Right cardiac atrium (tissue), 5 donors: ENCODE measurements at places on chromosomes 12 and 14. TPM values are rescaled to one million over a fixed set of nuclear protein-coding genes. Genes with fewer than 3 reads are reported as not detected.

Gene P2RX2
- total RNA-seq, result not detected

- no peak for DNase-seq
Measured at GRCh38 chr14:76491172-76491930, 115.4 kb downstream of the ESRRB start.

Gene FAM222A
- total RNA-seq, result 10.6 TPM

DNA sequence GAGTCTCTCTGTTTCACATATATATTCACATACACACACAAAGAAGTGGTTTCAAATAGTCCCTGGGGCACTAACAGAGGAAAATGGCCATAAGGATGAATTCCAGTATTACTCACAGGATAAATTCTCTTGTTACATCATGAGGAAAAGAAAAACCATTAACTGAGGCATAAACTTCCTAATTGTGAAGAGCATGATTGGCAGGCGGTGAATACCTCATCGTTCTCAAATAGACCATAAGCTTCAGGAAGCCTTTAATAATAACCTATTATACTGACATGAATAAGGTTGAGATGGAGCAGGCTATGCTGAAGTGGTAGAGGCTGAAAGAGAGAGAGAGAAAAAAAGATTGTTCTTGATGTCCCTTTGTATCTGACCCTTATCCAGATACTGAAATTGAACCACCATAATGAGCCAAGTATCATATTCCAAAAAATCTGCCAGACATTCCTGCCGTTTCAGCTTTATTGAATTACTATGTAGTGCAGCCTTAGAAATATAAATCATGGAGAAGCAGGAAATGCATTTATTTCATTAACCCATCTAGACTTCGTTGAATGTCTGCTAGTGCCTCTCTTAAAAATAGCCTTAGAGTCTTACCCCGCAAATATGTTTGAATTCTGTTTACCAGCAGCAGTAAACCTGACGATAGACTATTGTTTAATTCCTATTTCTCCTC, 86.8 kb downstream of the NUAK1 start:
- DNase-seq, result no peak

GRCh38 chr14:43729143-43729542, 777.9 kb downstream of the FSCB start:
- DNase-seq, result no peak

- peak; percentile 95 for DNase-seq
Measured at GRCh38 chr12:57127726-57128518, at the start of gene LRP1. Gene LRP1, plus strand, starts transcription at chr12:57128483. Its CDS starts 482 bp downstream, at chr12:57128965.

DNA sequence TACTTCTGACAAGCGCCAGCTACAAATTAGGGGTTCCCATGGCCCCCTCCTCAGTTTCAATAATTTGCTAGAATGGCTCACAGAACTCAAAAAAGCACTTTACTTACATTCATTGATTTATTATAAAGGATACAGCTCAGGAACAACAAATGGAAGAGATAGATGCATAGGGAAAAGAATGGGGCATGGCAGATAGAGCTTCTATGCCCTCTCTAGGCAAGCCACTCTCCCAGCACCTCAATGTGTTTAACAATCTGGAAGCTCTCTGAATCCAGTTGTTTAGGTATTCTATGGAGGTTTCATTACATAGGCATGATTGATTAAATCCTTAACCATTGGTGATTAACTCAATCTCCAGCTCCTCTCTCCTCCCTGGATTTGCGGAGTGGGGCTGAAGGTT, 184.5 kb upstream of the DAAM1 start:
- DNase-seq, result no peak

DNA sequence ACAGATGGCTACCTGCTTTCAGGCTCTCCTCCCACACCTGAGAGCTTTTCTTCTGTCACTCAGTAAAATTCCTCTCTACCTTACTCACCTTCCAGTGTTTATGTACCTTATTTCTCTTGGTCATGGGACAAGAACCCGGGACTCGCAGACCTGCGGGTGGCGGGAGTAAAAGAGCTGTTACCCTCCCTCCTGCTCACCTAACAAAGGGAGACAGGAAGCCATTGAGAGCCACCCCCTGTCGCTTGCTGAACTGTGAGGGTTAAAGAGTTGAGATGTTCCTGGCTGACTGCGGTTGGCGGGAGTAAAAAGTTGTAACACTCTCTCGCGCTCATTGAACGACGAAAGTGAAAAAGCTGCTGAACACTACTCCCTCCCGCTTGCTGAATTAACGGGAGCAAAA, 1935.1 kb upstream of the FLRT2 start:
- no peak for DNase-seq

Gene SSPN
- 88.5 TPM for total RNA-seq

GRCh38 chr12:70043490-70044138, 199.6 kb upstream of the CNOT2 start:
- DNase-seq, result peak; percentile 42

- no peak for DNase-seq
Measured at GRCh38 chr12:29882846-29883245, 99.1 kb upstream of the TMTC1 start.

Gene SOAT2
- not detected for total RNA-seq
